ENCODE measurements at places on chromosomes 7 and 10.

DNA sequence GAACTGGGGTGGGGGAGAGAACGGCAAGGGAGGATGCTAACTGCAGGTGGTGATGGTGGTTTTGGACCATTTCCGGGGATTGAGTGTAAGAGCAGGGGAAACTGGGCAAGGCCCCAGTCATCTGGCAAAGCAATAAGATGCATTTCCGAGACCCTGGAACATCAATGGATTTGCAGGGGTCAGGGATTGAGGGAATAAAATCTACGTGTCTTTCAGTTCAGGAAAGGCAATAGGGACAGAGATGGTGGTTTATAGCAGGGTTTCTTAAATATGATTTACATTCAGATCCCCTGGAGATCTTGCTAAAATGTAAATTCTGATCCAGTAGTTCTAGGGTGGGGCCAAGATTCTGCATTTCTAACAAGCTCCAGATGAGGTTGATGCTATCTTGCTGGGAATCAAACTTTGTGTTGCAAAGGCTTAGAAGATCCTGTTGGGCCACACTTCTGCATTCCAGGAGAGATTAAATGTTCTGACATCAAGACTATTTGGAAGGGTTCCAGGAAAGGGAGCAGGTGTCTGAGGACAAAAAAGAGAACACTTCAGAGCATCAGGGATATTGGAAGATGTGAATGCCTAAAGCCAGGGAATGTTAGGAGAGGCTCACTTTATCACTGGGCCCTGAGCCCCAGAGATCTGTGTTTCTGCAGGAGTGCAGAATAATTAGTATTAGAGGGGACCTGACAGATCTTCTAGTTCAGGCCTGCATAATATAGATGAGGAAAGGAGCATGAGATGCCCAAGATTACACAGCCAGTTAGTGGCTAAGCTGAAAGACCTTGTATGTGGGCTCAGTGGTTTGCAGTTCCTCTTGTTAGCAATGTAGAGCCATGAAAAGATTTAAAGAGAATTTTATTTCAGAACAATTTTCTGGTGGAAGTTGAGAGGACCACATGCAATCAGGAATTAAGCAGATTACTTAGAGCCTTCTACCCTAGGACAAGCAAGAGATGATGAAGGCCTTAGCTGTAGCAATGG is 32.4 kb downstream of the BLNK start:
- no peak for DNase-seq

DNA sequence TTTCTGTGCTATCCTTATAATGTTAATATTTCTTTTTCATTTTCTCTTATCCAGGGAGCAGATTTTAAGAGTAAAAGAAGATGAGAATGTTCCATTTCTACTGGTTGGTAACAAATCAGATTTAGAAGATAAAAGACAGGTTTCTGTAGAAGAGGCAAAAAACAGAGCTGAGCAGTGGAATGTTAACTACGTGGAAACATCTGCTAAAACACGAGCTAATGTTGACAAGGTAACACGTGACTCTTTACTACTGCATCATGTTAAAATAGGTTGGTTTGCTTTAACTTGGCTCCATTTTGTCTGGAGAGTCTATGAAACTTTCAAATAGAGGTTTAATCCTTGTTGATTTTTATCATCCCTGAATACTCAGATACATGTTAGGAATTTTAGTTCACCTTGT is 73.3 kb downstream of the RALA start:
- no peak for DNase-seq

- DNase-seq, result no peak
Measured at GRCh38 chr7:115306586-115306985, 384.7 kb downstream of the MDFIC start.

DNA sequence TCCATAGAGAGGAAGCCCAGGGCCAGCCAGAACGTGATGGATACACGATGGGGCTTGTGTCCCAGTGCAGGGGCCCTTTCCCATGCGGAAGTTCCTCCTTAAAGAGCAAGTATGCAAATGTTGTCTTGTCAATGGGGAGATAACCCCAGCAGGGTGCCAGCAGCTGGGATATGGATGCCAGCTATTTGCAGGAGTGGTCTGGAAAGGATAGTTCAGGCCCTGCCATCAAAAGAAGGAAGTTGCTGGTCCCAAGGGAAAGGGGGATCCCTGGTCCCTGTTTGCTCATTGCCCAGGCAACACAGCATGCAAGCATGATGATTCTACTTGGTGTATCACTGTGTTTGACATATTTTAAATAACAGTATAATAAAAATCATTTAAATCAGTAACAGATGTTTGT is 73.1 kb upstream of the HECW1 start:
- no peak for DNase-seq

- DNase-seq, result no peak
Measured at GRCh38 chr7:2732959-2733584, 45.1 kb downstream of the AMZ1 start.

GRCh38 chr10:1214882-1215540 is 158.8 kb downstream of the WDR37 start:
- no peak for DNase-seq

DNA sequence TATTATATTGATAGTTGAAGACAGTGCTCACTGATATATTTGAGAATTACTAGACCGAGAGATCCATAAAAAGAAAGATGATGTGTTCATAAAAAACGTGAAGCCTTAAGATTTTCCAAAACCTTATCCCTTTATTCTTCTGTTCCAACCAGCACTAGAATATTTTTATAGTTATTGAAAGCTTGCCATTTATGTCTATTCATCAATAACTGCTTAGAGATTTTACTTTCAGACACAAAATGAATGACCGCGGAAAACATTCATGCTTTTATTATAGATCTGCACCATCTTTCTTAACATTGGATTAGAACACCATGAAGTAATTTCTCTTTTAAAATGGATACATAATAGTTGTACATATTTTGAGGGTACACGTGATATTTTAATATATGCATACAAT is 77.6 kb downstream of the FBXL13 start:
- DNase-seq, result no peak

DNA sequence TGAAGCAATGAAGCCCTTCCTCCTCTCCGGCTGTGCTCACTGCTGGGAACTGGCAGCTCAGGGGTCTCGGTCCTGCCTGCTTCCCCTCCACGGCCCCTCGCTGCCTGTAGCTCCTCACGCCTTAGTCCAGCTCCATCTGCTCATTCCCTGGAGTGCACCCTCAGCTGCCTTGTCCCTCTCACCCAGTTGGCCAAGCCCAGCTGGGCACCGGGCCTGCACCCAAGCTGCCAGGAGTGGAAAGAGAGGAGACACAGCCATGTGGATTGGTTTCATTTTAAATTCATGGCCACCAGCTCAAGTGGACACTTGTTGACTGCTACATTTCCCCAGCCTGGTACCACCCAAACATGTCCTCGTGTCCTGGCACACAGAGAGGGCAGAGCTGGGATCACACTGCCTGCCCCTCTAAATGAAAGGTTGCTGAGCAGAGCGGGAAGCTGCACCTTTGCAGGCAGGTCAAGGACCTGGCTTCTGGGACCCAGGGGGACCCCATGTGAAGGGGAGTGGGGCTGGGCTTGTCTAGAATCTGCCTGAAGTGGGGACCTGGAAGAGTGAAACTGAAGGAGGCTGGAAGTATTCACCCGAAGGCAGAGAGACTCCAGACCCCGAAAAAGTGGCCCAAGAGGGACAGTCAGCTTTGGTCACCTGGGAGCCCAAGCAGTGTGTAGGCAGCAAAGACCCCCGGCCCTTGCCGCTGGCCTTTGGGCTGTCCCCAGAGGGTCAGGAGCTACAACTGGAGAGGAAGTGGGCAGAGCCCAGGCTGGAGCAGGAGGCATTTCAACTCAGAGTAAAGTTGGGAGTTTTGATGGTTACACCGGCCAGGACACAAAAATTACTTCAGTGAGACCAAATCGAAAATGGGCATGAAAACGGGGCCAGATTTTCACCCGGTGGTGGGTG is 15.0 kb upstream of the BNIP3 start:
- DNase-seq, result no peak

- no peak for DNase-seq
Measured at GRCh38 chr7:113936535-113936934, 17.7 kb upstream of the PPP1R3A start.
